Memory B cell (primary cell): ENCODE measurements at places on chromosomes 11 and 22.

GRCh38 chr11:71283971-71284441 lies 31.6 kb upstream of the SHANK2 start:
- DNase-seq, result no peak

DNA sequence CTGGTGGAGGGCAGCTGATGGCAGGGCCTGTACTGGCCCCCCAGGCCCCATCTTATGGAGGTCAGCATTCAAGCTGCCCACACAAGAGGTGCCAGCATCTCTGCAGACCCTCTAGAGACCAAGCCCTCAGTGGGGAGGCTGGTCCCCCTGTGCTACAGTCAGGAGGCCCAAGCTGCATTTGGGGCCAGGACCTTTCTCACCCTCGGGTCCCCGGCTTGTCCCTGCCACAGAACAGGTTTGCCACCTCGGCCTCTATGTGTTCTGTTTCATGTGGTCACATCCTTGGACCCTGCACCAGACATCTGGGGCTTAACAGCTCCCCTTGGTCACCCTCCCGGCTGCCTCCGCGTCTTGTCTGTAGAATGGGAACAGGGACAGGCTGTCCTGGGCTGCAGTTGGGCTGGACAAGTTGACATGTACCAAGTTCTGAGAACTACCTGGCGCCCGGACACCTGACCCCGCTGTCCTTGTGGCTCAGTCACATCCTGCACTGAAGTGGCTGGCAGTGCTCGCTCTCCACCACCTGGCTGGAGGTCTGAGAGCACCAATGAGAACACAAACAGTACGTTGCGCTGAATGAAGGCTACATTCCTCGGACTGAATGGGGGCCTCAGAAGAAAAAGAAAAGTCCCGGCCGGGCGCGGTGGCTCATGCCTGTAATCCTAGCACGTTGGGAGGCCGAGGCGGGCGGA lies 2.7 kb upstream of the PLXNB2 start:
- DNase-seq, result no peak

DNA sequence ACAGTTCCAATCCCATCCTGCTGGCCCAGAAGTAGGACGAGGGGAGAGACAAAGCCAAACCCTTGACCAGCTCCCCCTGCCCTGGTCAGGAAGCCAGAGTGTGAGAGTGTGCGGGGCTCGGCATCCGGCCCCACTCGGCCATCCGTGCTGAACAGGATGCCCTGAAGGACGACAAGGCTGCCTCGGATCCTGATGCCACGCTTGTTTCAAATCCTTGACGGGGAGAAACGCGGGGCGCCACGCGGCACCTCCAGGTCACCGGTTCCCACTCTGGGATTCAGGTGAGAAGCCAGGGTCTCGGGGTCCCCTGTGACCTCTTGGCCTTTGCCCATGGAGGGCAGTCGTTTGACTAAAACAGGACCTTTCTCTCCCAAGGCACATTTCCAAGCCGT lies 167.8 kb downstream of the BRD1 start:
- no peak for DNase-seq

GRCh38 chr11:35917676-35918075 lies 26.2 kb upstream of the LDLRAD3 start:
- DNase-seq, result no peak

DNA sequence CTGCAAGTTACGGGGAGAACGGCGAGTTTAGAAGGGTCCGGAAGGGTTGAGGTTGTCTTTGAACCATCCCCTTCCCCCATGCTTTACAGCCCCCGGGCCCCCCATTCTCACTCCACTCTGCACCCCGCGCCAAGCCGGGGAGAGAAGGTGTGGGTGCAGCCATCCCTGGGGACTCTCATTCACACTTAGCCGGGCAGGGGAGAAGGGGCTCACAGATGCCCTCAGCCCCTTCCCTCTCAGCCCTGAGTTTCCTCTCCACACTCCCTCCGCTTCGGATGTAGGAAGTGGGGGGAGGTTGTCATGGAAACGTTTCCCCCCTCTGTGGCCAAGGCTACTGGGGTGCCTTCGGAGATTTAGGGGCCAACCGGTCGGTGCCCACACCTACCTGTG lies 334 bp downstream of the CADM1 start:
- DNase-seq, result no peak

GRCh38 chr22:19890502-19891316 lies 36.0 kb upstream of the GNB1L start:
- no peak for DNase-seq

DNA sequence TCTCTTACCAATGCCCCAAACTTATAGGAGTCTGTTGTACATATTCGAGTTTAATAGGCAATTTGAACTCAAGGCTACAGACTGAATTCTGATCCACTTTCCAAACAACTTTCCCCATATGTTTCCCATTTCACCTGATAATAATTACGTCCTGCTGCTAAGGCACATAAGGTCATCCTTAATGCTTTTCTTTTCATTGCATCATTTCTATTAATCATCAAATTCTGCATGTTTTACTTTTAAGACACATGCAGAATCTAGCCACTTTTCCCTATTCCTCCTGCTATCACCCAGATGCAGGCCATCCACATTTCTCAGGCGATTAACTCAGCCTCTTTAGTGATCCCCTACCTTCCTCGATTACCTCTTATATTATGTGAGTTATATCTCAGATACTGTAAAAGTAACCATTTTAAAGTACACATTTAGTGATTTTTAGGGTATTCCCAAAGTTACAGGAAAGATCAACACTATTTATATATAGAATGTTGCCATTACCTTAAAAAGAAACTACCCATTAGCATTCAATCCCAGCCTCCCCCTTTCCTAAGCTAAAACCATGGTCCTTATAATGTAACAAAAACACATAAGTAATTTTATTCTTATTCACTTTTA lies 14.9 kb downstream of the XKR3 start:
- DNase-seq, result no peak

DNA sequence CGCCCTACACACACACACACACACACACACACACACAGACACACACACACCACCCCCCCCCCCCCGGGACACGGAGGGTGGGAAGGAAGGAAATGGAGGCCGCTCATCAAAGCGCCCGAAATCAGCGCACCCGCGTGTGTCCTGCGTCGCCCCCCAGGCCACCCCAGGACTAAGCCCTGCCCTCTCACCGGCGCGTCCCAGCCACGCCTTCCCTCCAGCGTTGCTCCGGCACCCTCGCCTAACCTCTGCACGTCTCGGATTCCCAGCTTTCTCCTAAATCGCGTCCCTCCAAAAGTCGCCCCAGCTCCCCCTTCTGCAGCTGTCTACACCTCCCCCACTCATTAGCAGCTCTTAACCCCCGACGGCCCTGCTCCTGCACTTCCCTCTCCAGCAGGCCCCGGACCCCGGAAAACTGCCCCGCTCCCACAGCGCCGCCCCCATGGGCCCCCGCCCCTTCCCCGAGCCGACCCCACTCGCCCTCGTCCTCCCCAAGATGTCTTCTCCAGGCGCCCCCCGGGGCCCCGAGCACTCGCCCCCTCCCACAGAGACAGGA lies 557 bp downstream of the PACSIN2 start:
- no peak for DNase-seq

DNA sequence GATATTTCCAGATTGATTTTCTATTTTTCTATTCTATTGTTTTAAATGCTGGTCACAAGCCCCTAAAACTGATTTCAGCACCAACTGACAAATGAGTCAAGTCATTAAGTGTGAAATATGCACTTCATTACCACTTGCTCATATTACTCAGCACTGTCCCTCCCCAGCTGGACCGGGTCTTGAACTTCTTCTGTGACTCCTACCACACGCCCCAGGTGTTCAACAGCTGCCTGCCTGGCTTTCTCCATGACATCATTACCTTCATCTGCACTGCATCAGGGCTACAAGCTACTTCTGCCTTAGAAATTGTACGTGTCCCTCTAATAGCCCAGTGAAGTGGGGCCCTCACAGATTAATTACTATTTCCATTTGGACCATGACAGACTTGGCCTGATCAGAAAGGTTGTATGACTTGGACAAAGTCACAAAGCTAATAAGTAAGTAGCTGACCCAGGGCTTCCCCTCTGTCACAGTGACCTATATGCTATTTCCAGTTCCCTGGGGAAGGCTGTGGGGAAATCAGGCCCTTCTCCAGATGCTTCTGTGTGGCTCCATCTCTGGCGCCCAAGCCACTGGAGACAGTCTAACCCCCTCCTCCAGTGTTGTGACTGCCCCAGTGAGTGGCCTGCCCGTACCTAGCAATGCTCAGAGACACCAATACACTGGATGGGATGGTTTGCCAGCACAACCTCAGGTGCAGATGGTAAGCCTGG lies 18.1 kb downstream of the TBC1D10A start:
- no peak for DNase-seq

DNA sequence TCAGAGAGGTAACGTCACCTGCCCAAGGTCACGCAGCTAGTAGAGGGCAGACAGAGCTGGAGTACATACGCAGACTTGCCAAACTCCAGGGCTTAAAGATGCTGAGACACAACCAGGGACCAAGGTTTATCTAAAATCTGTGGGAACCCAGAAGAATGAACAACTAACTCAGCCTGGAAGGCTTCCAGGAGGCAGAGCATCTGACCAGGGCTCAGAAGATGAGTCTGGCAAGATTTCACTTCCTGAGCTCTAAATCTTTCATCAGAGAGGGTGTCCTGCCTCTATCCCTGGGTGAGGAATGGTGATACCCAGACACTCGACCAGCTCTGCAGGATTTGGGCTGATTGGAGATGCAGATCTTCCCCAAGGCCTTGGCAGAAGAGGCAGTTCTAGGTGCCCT lies 9.1 kb downstream of the GAL3ST1 start:
- DNase-seq, result no peak

DNA sequence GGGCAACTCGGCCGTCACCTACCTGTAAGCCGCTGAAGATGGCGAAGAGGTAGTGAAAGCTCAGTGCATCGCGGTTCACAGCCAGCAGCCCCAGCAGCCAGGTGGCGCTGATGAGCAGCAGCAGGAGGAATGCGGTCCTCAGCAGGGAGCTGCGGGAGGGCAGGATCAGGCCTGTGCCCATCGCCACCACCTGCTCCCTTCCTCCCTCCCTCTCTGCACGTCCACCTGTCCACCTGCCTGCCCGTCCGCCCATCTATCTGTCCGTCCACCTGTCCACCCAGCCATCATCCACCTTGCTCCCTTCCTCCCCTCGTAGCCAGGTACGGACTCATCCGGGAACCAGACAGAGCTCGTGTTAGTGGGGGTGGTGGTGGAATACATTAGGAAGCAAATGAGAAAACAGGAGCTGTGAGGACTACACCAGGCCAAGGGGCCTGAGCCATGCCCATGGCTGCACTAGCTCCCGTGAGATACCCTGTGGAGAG lies 32.2 kb downstream of the TRMU start:
- peak; percentile 79 for DNase-seq

DNA sequence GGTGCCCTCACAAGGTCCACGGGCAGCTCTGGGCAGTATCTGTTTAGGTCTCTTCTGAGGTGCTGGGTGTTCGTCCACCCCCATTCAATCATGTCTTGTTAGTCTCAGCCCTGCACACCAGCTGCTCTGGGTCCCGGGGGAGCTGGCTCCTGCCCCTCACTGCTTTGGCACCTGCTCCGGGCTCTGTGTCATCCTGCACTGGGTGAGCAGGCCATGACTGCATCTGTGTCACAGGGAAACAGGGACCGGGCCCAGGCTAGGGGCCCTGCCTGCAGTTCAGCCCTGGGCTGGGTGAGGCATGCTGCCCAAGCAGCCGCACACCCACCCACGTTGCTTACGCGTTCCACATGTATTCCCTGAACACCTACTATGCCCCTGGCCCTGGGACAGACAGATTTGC lies 43.9 kb downstream of the ELFN2 start:
- no peak for DNase-seq

- no peak for DNase-seq
These were observed 587 bp upstream of the ALDH3B1 start for GRCh38 chr11:68009391-68010089.

- DNase-seq, result no peak
These were observed 7.7 kb downstream of the SLC25A18 start for GRCh38 chr22:17570851-17571631.

DNA sequence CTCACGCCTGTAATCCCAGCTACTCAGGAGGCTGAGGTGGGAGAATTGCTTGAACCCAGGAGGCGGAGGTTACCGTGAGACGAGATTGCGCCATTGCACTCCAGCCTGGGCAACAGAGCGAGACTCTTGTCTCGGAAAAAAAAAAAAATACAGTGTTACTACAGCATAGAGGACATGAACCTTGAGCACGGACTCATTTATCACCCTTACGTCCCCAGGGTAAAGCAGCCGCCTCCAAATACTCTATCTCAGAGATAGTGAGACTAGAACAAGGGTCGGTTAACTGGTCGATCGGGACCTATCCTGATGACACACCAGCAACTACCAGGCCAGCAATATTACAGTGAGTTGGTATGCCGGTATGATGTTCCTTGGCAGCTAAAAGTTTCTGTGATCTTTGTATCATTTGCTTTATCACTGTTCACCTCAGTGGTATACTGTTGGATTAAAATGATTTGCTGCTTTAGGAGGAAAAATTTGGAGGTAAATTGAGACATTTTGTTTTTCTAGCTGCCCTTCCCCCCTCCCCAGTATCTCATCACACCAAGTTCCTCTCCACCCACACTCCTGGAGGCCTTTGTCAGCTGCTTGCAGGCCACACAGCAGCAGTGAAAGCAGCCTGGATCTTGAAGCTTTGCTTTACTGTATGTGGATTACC lies 7.0 kb upstream of the SIDT2 start:
- DNase-seq, result no peak

DNA sequence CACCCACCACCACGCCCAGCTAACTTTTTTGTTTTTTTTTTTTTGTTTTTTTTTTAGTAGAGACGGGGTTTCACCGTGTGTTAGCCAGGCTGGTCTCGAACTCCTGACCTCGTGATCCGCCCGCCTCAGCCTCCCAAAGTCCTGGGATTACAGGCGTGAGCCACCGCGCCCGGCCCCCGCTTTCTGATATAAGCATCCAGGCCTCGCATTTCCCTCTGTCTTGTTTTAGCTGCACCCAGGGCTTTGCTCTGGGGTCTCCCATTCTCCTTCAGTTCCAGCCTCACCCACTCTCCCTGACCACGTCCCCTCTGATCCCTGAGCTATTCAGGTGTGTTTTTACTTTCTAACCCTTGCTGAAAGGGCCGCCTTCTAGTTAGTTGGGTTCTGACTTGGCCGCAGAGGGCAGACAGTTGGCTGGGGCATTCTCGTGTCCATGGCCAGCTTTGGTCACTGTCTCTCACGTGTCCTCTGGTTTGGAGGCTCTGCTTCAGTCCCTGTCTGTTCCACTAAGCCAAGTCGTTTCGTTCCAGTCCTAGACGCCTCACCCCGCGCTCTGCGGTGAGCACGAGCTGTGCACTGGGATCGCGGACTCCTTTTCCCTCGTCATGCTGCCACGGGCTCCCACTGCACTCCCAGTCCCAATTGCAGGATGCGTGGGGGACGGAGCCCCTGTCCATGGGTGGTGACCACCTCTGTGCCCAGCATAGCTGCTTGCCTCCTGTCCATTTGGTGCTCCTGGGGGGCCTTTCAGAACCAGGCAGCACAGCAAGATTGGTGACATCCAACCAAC lies 6.0 kb upstream of the TNNT3 start:
- no peak for DNase-seq

DNA sequence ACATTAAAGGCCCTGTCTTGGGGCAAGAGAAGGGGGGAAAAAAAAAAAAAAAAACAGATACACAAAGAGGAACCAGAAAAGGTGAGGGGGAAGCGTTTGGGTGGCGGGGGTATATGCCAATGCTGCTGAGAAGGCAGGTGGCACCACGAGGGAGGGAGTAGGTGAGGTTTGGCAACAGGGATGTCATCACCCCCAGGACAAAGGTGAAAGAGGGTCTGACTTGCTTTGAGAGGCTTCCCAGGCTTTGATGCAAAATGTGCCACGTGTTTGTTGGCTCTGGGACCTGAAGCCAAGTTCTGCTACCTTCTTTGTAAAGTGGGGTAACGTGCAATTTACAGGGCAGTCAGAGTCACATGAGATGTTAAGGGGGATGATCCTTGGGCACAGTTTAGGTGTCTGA lies 4.1 kb downstream of the YPEL1 start:
- DNase-seq, result no peak

GRCh38 chr11:45161252-45162063 lies 15.0 kb downstream of the PRDM11 start:
- no peak for DNase-seq

- no peak for DNase-seq
These were observed 720 bp upstream of the FAR1 start for GRCh38 chr11:13667795-13668101.
